IMR-90 (cell line): ENCODE measurements at places on chromosomes 5 and 9. TPM values are rescaled to one million over a fixed set of nuclear protein-coding genes. Genes with fewer than 3 reads are reported as not detected.
A peak's percentile ranks its signal among the peaks of the same experiment; 100 is the strongest.

GRCh38 chr5:30693326-30693725, 500.2 kb upstream of the CDH6 start:
- DNase-seq: no peak

DNA sequence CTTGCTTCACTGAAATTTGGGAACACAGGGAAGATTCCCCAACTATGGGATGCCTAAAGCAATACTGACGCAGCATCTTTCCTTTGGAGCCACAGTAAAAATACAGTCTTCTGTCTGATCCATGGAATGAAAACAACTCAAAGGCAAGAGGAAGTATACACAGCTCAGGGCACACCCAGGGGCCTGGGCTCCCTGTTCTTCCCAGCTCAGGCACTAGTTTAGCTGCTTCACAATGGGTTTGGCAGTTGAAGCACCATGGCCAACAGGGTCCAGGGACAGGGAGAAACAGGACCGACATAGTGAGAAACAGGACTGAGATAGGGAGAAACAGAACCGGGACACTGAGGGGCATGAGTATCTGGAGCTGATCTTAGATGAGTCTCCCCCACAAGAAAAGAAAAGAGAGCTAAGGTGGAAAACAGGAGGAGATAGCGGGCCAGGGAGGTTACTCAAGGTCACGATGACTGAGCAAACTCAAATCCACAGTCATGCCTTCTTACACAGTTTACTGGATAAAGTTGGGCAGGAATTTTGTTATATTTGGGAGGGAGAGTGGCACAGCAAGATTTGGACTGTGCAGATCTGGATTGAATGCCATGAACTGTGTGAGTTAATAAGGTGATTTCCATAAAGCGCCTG, 198.8 kb downstream of the SMARCA2 start:
- no peak for DNase-seq

DNA sequence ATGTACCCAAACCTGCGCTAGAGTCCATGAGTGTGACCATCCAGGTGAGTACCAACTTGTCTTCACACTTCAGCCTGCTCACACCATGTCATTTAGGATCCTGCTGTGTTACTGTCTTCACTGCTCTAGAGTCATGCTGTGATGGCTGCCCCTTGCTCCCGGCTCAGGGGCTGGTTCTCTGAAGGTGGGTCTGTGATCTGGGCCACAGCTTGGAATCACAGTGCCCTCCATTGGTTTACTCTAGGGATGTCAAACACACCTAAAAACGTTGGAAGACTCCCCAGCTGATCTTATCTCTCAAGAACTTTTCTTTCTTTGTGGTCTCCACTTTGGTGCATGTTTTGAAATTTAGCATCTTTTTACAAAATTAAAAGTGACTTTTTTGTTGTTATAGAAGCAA, 53.8 kb downstream of the NFX1 start:
- no peak for DNase-seq

- no peak for DNase-seq
Observed at GRCh38 chr5:39441838-39442237, 17.1 kb upstream of the DAB2 start.

DNA sequence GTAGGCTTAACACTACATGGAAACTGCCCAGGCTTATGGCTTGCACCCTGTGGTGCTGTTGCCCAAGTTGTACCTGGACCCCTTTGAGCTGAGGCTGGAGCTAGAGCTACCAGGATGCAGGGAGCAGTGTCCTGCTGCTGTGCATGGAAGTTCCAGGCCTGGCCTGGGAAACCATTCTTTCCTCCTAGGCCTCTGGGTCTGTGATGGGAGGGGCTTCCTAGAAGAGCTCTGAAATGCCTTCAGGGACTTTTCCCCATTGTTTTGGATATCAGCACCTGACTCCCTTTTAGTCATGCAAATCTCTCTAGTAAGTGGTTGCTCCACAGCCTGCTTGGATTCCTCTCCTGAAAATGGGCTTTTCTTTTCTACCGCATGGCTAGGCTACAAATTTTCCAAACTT, 7.9 kb upstream of the HRH2 start:
- DNase-seq: no peak

DNA sequence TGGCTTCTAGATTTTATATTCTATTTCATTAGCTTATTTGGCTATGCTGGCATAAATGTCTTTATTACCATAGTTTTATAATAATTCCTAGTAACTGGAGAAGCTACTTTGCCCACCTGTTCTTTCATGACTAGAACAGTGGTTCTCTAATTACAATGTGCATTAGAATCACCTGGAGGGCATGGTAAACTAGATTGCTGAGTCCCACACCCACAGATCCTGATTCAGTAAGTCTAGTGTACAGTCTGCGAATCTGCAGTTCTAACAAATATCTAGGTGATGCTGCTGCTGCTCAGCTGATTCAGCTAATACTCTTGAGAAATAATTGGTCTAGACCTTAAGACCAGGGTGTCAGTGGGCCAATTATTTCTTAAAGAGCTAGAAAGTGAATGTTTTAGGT, 35.5 kb downstream of the RNF38 start:
- no peak for DNase-seq

GRCh38 chr9:15346837-15347236, 39.8 kb upstream of the TTC39B start:
- no peak for DNase-seq

DNA sequence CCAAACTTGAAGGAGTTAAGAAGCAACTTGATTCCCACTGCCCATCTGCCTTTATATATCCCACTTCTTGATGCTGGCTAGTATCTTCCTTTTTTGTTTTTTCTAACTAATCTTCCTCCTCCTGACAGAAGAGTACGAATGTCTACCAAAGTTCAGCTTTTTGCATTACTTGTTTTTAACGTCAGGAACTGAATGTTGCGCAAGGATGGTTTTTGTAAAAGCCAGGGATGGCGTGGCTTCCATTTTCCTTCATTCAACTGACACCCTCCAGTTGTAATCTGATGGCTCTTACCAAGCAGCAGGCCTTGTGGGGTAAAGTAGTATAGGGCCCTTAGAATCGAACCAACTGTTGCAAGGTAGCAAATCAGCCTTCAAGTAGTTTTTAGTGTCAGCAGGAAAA, 70.8 kb upstream of the GPR151 start:
- no peak for DNase-seq

- DNase-seq: peak; percentile 85
Observed at GRCh38 chr5:54090495-54091120, 219.8 kb downstream of the ARL15 start.

DNA sequence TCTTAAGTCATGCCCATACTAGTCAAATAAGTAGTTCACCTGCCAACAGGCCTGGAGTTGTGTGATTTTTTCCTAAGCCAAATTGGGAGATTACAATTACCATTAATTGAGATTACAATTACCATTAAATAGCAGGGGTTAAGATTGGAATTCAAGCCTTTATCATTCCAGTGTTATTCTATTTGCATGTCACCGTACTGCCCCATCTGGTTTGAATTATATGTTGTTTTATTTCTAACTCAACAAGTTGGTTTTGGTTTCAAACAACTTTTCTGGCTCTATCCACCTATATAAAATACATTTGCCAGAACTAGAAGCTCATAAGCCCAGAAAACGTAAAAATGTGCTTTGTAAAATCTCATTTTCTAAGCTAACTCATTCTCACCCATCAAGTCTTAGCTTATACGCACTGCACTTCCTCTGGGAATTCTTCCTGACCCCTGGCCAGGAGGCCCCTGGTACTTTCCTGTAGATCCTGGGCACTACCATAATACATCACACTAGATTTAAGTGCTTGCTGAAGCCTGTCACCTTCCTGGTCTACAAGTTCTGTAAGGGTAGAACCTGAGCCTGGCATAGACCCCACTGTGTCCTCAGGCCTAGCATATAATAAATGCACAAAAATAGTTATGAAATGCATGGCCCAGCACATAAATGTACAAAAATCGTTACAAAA, 242.0 kb upstream of the TRPM3 start:
- DNase-seq: no peak

DNA sequence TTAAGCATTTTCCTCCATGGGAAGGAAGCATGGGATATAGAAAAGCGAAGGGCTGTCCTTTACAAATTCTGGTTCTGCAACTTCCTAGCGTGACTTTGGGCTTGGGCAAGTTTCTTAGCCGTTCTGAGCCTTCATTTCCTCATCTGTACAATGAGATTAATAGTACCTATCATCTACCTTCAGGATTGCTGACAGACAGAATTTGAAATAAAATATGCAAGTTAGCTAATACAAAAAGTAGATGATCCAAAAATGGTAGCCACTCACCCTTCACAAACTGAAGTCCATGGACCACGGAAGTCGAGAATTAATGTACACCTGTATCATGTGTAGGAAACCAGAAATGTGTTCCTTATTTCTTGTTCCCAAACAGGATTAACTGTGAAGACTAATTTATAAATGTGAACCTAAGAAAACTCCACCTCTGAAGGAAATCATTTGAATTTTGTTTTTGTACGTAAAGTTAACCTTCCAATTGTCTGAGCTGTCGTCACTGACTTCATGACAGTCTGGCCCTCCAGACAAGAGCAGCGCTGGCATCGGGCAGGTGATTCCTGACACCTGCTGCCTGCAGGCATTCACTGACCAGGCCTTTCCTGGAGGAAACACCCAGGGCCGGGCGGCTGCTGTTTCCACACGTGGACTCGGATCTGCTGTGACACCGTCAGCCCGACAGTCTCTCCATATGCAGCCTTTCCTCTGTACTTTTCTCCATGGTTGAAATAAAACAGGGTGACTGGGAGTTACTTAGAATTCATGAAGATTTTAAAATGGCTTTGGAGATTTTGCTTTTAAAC, 63.4 kb downstream of the PSMB7 start:
- DNase-seq: no peak

DNA sequence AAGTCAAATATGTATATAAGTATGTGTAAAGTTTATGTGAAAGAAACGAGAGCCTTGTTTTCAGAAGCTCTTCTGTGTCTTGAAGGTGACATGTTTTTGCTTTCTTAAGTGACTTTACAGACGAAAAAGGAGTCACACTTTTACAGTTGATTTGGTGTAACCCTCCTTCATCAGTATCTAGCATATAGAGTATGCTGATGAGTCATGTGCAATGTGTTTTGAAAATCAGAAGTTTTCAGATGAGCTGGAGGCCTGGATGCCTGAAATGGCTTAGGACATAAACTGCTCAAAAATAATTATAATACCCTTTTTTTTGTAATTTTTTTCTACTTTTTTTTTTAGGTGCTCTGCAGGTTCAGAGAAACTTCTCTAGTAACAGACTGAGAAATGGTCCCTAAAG, 209.5 kb downstream of the CD180 start:
- peak; percentile 68 for DNase-seq

GRCh38 chr9:114680259-114681001, 1.6 kb downstream of the TEX48 start:
- no peak for DNase-seq

DNA sequence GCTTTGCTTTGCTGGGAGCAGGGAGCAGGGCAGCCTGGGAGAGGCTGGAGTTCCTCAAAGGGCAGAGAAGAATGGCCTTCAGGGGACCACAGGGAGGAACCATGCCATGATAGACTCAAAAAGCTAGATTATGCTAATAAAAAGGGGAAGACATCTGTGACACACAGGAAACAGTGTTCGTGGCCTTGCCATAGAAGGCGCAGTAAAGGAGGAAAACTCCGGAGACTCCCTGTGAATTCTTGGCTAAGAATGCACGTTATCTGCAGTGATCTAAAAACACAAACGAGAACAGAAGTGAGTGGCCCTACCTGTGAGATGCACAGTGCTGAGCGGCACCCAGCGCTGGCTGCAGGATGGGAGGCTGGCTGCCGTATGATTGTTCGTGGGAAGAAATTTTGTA, 15.9 kb upstream of the LTC4S start:
- DNase-seq: no peak

DNA sequence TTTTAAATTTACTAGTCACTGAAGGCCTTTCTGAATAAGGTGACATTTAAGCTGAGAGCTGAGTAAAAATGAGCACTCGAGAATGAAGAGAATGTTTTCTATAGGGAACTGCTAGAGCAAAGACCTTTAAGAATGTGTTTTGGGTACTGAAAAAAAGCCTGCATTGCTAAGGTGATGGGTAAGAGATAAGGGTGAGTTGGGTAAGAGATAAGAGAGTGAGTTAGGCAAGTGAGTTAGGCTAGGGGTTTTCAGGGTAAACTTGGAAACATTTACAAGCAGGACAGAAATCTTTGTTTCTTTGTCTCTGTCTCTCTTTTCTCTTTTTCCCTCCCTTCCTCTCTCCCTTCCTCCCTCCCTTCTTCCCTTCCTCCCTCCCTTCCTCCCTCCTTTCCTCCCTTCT, 5.6 kb downstream of the RAD23B start:
- DNase-seq: no peak

DNA sequence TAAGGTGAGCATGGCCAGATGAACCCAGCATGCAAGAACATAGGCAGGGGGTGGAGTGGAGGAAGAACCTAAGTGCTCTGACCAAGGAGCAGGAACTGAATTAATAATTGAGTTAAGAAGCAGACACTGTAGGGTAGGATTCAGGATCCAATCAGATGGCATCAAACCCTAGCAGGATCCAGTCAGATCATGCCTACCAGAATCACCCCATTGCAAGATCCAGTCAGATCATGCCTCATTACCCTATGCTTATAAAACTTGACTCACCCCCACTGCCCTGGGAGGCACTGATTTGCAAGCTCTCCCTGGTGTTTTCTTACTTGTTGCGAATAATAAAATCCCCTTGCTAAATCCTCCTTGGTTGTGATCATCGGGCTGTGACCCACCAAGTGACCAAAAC, 19.7 kb downstream of the TUSC1 start:
- no peak for DNase-seq

GRCh38 chr5:134493461-134494055, 31.9 kb upstream of the JADE2 start:
- no peak for DNase-seq

GRCh38 chr5:88518131-88519016, 249.7 kb upstream of the TMEM161B start:
- DNase-seq: peak; percentile 41

DNA sequence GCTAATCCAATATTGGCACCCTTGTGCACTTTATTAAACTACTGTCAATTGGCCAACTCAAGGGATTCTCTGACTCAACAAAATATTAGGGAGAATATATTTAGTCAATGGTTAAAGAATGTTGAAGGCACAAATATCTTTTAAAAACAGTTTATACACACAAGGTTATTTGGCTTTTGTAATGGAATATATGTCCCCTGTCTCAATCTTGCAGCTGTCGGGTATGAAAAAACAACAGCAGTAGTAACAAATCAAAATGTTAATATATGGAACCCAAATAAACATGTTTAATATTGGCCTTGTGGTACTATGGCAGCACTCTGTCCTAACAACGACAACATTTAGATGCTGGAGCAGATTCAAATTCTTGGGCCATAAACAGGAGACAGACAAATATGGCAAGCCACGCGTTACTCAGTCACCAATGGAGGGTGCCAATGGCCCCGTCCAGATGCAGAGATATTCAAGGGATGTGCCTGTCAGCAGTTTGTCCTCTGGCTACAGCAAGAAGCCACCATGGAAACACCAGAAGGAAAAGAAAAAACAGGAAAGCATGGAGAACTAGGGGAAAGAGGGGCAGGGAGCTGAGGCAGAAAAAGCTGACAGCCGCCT, 342.0 kb downstream of the NDUFS4 start:
- DNase-seq: no peak

GRCh38 chr9:138072161-138072842, 194.7 kb downstream of the CACNA1B start:
- no peak for DNase-seq

- no peak for DNase-seq
Observed at GRCh38 chr9:100088202-100088601, 10.6 kb downstream of the ERP44 start.

ANKRD55 gene
- total RNA-seq: 0.28 TPM in 1 of 2 replicates, not detected in the other

PCDHGA8 gene
- 2.0 and 2.2 TPM in 2 replicates for total RNA-seq

LMX1B gene
- total RNA-seq: not detected in 2 replicates

TNFSF8 gene
- total RNA-seq: not detected in 2 replicates

ABO gene
- not detected in 2 replicates for total RNA-seq

AHRR gene
- total RNA-seq: 15.6 and 16.7 TPM in 2 replicates

HACD4 gene
- 2.2 and 2.8 TPM in 2 replicates for total RNA-seq

GM2A gene
- 18.5 and 18.6 TPM in 2 replicates for total RNA-seq
